ENCODE measurements at places on chromosomes 5 and 9. TPM values are rescaled to one million over a fixed set of nuclear protein-coding genes. Genes with fewer than 3 reads are reported as not detected.

The LURAP1L gene
- 59.2 TPM for total RNA-seq

The MARVELD2 gene
- total RNA-seq = 21.8 TPM

The NR4A3 gene
- total RNA-seq = 0.25 TPM

The EQTN gene
- not detected for total RNA-seq

The EPB41L4A gene
- total RNA-seq = 12.4 TPM

Data from MCF 10A (cell line).